AG10803 (cell line): ENCODE measurements at places on chromosomes 4 and X.

- DNase-seq = no peak
These were observed 16.7 kb downstream of the FBXL5 start for GRCh38 chr4:15638418-15638817.

DNA sequence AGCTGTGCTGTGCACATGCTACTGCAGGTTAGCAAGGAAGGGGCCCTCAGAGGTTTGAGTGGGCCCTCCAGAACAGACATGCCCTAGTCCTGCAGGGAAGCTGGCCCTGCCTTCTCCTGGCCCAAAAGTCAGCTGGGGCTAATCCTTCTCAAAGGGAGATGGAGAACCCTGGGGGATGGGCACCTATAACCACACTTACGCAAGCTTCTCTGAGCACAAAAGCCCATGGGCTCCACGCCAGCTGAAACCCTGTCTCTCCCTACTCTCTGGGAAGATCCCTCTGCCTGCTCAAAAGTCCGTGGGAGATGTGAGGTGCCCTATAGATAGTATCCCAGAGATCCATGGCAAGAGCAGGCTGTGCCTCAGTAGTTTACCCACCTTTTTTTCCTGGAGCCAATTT lies 58.9 kb upstream of the DKK2 start:
- peak; percentile 19 for DNase-seq

- no peak for DNase-seq
These were observed 1.5 kb upstream of the BCOR start for GRCh38 chrX:40099055-40099958.

- peak; percentile 20 for DNase-seq
These were observed 16.4 kb downstream of the LSM6 start for GRCh38 chr4:146191766-146192458.

DNA sequence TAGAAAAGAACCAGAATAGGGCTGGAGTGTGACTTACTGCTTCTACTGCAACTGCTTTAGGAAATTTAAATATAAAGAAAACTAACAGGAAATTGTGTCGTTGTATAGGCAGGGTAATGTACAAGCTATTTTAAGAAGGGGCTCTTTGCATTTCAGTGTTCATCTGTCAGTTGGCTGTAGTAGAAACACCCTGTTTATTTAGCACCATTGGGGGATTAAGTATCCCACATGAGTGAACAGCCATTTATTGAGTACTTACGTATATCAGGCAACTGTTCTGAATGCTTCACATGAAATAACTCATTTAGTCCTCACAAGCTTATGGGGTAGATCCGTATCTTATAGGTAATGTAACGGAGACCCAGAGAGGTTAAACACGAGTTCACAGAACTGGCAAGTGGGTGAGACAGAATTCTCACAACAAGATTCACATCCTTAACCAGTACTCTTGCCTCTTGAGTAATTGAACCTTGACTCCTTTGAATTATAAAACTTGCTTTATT lies 23.9 kb downstream of the STIM2 start:
- no peak for DNase-seq

DNA sequence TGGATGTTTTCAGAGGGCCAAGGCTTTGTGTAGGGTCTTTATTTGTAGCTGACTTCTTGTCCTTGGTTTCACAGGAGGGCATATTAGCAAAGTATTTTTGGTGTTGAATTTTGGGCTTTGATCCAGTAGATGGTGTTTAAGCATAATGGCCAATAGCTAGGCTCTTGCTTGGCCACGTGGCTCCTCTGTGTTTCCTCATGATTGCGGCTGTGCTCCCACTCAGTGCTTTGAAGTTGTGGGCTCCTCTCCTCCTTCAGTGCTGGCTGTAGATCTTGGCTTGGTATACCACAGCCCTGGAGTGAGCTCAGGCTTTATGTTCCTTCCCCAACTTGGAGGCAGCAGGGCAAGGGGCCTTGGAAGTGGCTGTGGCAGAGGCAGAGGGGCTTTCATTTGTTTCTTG lies 107.2 kb upstream of the CENPE start:
- DNase-seq = no peak

- no peak for DNase-seq
These were observed 136.5 kb upstream of the NKX1-1 start for GRCh38 chr4:1542516-1543320.

DNA sequence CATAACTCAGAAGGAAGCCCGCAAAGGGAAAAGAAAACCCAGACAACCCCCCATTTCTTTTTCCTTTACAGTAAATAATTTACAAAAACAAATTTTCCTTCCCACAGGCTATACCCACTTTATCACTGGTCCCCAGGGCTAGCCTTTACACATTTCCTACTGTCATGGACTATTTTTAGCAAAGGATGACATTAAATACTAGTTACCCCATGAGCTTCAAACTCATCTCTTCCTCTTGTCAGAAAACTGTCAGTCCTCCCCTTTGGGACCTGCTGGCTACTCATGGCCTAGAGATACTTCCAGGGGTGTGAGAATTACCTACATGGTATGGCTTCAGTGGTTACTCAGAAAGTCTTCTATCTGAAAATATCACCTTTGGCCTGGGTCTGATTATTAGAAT lies 11.9 kb downstream of the TSC22D3 start:
- no peak for DNase-seq

- no peak for DNase-seq
These were observed 395.9 kb upstream of the GRIA3 start for GRCh38 chrX:122788216-122788615.

GRCh38 chr4:142614621-142615323 lies 231.3 kb downstream of the INPP4B start:
- DNase-seq = peak; percentile 55

DNA sequence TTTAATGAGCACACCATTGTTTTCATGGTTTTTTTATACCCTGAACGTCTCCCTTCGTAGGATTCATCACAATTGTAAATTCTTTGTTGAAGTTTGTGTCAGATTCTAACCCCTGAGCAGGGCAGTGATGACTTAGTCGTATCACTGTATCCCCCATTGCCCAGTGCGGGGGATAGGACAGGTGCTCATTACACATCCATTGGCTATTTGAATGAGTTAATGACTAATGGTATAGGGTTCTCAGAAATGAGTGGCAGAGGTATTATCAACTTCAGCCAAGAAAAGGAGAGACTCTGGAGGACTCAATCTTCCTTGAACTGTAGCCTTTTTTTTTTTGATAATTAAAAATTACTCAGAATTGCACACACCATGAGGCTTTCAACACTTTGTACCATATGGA lies 64.6 kb downstream of the SYNPO2 start:
- no peak for DNase-seq

DNA sequence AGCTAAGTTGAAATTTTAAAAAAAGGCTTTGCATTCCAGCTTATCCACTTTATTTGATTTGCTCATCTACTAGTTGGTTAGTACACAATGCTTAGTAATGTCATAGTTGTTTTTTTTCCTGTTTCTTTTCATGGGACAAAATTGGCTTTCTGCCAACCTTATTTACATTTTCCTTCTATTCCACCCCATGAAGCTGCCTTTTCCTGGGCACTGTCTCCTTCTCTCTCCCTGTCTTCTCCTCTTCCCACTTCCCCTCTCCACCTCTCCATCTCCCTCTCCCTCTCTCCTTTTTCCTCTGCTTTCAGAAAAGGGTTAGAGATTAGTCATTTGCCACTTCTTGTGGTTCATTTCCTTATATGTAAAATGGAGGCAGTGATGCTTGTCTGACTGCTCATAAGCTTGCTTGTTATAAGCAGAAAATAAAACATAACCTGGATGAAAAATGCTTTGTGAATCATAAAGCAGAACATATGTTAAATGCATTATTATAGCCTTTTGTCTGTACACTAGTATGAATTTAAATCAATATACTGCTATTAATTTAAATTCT lies 181.9 kb downstream of the CEP135 start:
- DNase-seq = no peak
